ENCODE measurements at places on chromosomes 7 and 10. TPM values are rescaled to one million over a fixed set of nuclear protein-coding genes. Genes with fewer than 3 reads are reported as not detected.

Gene SRRM3
- 10.0 TPM for total RNA-seq

Gene HTR5A
- total RNA-seq = not detected

Gene TLX1
- not detected for total RNA-seq

Gene NXPH1
- not detected for total RNA-seq

Gene PRKCQ
- total RNA-seq = 4.0 TPM

Gene TMEM140
- 1.8 TPM for total RNA-seq

Gene VIPR2
- not detected for total RNA-seq

Gene HMX3
- total RNA-seq = not detected

Gene OR2A14
- total RNA-seq = not detected

Gene ZNF273
- 2.9 TPM for total RNA-seq

Gene RASA4B
- total RNA-seq = 1.7 TPM

Gene CPN1
- 0.24 TPM for total RNA-seq

Gene VWDE
- total RNA-seq = 0.63 TPM

Gene CDC14C
- total RNA-seq = not detected

Gene DENND2A
- 0.38 TPM for total RNA-seq

Gene C10orf143
- total RNA-seq = 0.83 TPM

Gene CALML3
- total RNA-seq = not detected

Gene MRPS24
- total RNA-seq = 265 TPM

Gene PANK1
- 5.5 TPM for total RNA-seq

Gene ZNF485
- total RNA-seq = 2.4 TPM

Gene SPDYE8
- not detected for total RNA-seq

Gene NEUROG3
- total RNA-seq = not detected

Gene GNGT1
- total RNA-seq = not detected

Gene PRSS37
- not detected for total RNA-seq

Gene CLCN1
- total RNA-seq = 0.02 TPM

Gene GIMAP5
- total RNA-seq = not detected

Gene GNG11
- total RNA-seq = 34.6 TPM

Gene BZW2
- total RNA-seq = 103 TPM

Gene OR2A7
- total RNA-seq = not detected
